Activated naive CD4-positive, alpha-beta T cell treated with anti-CD3 and anti-CD28 coated beads, Interleukin-2, amount 10 ng/mL, durations not matched to agents 7 days and 5 days (primary cell): ENCODE measurements at places on chromosomes 5 and 9.

- DNase-seq: no peak
Measured at GRCh38 chr5:68169903-68170302, 45.7 kb upstream of the PIK3R1 start.

GRCh38 chr5:126718236-126718868, 58.6 kb upstream of the LMNB1 start:
- DNase-seq: no peak

DNA sequence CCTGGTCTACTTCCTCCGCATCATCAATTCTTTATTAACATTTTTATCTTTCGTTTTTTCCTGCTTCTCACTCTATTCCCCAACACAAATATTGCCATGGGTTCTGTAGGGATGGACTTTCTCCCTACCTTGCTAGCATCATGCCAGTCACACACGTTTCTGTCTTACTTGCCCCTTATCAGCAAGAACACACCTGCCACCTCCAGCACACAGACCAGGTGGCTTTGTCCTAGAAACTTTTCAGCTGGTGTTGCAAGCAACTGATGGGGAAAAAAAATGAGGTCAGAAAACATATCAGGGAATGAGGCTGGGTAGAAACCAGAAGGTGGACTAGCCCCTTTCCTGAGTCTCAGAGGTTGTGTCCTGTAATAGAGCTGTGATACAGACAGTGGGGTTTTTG, 5.8 kb downstream of the SH3RF2 start:
- no peak for DNase-seq

DNA sequence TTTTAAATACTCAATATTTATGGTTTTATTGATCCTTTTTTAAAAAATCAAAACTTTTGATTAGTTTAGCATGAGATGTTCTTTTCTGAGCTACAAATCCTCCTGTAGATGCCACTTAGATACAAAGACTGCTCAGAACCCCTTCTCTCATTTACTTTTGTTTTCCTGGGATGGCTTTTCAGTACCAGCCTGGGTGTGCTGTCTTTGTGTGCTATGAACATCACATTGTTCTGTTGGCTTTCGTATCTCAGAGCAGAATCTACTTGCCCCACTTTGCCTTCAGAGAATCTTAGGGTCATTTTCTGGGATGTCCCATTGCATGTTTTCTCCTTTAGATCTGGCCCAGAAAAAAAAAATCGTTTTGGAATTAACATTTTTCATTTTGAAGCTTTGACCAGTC, 85.9 kb downstream of the RASGRF2 start:
- DNase-seq: no peak

DNA sequence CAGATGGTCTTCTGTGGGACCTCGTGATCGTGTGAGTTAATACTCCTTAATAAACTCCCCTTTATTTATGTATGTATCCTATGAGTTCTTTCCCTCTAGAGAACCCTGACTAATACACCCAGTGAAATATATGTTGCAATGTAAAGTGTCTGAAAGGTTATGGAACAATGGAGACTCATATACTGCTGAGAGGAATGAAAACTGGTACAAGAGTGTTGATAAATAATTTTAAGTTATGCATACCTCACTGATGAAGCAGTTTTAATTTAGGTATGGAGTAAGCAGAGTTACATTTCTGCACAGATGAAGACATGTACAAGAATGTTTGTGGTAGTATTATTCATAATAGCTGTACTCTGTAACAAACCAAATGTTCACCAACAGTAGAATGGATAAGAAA, 438.3 kb downstream of the TAF11L14 start:
- no peak for DNase-seq

DNA sequence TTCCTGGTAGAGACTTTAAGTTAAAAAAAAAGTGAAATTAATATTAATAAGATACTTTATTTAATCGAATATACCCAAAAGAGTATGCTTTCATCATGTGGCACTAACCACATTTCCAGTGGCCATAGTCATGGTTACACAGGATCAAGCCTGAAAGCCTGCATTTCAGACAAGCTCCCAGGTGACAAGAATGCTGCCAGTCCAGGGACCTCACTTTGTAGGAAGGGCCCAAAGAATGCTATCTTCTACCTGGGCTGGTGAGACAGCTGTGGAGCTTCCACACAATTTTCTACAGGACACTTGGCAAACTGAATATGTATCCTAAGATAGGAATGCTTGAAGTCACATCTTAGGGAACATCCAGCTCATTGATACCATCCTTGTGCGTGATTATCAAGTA, 203.8 kb downstream of the AUH start:
- no peak for DNase-seq

DNA sequence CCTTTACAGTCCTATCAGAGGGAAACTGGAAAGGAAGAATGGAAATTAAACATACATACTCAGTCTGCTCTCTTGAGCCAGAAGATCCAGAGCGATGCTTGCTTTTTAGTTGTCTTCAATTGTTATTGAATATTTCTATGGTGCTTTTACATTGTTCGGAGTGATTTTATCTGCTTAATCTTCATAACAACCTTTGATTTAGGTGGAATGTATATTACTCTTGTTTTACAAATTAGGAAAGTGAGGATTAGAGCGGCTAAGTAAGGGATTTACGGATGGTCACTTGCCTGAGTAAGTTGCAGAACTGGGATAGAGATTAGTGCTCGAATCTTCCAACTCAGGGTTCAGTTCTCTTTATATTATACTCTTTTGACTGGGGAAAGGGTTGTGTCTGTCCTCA, 69.1 kb downstream of the PBX3 start:
- no peak for DNase-seq

DNA sequence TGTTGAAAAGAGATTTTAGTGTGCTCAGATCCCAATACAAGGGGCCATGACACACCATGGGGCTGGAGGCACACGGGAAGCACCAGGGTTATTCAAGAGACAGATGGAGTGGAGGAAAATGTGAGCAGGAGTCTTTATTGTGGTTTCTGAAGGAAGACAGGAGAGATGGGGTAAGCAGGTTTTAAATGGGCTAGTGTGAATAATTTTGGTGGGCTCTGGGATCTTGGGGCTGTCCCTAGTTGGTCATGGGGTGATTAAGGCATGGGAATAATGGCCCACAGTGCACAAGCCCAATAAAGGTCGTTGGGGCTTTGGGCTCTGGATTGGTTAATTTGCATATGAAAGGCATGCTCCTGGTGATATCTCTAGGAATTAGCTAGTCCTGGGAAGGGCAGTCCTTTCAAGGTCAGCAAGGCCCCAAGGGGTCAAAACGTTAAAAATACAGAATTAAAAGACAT, 3.6 kb upstream of the SCGB3A2 start:
- no peak for DNase-seq

DNA sequence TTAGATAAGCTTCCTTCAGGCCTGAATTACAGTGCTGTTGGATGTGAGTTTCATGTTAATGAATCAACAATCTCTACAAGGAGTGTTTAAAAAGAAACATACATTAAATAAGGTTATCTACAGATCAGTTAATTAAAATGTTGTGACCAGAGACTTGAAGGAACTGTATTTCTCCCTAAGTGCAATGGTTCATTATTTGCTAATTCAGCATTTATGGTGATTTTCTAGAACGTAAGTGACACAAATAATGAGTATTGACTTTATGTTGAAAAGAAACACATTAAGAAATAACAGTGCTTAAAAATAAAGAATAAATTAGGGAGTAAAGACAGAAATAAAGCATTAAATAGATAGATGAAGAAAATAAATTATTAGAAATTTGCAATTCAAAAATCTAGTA, 74.5 kb downstream of the ADAMTSL1 start:
- DNase-seq: no peak

DNA sequence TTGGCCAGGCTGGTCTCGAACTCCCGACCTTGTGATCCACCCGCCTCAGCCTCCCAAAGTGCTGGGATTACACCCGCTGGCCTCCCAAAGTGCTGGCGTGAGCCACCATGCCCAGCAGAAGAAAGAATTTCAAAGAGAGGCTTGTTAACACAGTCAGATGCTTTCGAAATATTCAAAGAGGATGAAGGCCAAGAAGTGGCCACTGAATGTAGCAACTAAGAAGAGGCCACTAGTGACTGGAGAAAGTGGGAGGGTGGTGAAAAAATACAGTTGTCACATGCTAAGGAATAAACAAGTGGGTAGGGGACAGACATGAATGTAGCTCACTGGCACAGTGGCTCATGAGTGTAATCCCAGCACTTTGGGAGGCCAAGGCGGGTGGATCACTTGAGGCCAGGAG, 13.0 kb upstream of the TPM2 start:
- DNase-seq: no peak

DNA sequence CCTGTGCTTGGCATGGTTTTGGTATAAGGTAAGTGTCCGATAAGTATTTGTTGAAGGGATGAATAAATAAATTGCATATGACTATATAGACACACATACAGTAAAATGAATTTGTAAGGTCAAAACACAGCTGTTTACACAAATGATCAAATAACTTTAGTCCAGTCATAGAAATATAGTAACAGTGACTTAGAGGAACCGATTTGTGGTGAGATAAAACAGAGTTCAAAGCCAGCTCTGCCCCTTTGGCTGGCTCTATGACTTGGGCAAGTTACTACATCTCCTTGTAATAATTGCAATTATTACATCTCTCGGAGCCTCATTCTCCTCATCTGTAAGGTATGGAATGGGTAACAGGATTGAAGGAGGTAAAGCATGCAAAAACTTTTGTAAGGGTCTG, 384.0 kb downstream of the PLK2 start:
- no peak for DNase-seq
